ENCODE measurements at places on chromosomes 2 and 18.

DNA sequence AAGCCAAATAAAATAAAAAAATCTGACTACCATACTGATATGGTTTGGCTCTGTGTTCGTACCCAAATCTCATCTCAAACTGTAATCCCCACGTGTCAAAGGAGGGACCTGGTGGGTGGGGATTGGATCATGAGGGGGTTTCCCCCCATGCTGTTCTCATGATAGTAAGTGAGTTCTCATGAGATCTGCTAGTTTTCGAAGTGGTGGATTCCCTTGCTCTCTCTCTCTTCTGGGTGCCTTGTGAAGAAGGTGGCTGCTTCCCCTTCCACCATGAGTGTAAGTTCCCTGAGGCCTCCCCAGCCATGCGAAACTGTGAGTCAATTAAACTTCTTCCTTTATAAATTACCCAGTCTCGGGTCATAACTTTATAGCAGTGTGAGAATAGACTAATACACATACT is 123.8 kb upstream of the WDSUB1 start:
- peak; percentile 2 for DNase-seq

DNA sequence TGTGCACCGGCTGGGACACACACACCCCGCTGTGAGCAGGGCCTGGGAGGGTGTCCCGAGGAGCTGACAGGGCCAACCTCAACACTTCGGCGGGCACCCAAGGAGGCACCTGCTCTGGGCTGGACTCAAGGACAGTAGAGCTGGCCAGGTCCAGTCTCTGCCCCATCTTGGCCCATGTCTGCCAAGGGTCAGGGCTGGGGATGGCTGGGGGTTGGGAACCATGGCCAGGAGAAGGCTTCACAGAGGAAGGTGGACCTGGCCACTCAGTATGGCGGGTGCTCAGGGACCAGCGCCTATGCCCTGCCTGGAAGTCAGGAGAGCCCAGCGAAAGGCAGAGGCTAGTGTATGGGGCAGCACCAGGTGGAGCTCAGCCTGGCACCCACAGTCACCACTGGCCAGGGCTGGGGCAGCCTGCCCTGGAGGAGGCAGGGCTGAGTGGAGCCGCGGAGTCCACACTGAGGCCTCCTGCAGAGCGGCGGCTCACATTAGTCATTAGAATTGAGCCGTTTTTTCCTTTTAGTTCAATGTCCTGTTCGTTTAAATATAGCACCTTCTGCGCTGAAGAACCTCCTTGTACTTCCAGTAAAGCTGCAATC is 4.2 kb downstream of the ERFE start:
- DNase-seq = no peak

DNA sequence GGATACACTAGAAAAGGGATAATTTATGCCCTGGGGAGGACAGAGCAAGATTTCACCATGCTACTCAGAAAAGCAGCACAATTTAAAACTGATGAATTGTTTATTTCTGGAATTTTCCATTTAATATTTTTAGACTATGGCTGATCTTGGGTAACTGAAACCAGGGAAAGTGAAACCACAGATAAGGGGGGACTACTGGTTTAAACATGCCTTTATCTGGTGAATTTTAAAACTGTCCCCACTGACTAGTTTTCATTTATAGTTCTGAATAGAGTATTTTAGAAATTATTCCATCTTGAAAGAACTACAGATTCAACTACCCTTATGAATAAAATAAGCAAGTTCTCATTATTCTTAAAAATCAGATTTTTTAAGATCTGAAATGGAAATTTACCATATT is 15.0 kb downstream of the NFU1 start:
- no peak for DNase-seq

DNA sequence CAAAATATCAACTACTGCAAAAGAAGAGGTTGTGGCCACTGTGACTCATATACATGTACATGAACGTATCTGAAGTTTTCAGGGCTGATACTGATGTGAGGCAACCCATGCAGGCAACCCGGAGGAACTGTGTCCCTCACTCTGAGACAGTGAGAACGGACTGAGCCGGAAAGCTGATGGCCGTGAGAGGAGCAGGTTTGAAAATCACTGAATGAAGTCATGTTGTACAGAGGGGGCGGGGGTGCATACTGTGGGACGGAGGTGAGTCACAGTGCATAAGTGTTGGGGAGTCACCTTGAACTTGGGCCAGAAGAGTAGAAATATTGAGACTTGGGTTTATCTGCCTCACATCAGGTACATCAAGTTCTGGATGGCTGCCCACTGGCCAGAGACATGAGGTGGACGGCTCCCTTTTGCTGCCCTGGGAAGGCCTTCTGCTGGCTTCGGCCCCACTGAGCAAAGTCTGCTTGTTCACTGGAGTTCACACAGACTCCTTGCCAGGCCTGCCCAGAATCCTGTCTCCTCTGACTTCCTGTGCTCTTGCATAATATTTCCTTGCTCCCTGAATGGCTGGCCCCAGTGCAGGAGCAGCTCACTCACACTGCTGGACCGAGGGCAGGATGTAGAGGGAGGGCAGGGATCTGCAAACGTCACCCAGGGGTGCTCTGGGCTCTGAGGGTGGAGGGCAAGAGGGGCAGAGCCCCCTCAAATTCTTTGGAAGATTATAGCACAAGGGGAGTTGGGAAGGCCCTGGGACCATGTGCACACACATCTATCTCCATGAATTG is 18.1 kb downstream of the EPAS1 start:
- peak; percentile 40 for DNase-seq

DNA sequence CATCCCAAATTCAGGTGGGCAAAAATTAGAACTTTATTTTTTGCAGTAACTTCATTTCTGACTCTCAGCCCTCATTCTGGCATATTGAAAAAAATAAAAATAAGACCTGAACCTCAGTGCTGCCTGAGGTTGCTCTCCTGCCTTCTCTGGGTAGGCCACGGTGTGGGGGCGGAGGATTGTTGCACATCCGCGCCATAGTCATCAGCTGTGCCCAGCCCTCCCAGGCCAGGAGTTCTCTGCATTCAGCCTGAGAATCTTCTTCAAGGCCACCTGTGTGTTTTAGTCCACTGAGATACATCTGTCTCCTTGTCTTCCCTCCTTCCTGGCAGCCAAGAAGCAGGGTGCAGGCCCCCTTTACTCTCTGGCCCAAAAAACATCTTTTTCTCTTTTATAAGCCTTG is 94.7 kb downstream of the ARMC9 start:
- DNase-seq = no peak

DNA sequence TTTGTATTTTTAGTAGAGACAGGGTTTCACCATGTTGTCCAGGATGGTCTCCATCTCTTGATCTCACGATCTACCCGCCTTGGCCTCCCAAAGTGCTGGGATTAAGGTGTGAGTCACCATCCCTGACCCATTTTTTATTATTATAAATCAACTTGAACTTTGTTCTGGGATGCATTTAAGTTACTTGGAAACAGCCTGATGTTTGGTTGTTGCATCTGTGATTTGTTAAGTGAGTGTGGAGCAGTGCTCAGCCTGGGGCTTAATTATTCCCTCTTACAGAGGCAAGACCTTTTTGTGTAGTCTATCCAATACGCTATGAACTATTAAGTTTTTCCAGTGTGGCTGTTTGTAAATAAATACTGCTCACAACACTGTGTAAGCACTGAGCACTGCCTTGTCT is 32.6 kb downstream of the MTA3 start:
- no peak for DNase-seq

DNA sequence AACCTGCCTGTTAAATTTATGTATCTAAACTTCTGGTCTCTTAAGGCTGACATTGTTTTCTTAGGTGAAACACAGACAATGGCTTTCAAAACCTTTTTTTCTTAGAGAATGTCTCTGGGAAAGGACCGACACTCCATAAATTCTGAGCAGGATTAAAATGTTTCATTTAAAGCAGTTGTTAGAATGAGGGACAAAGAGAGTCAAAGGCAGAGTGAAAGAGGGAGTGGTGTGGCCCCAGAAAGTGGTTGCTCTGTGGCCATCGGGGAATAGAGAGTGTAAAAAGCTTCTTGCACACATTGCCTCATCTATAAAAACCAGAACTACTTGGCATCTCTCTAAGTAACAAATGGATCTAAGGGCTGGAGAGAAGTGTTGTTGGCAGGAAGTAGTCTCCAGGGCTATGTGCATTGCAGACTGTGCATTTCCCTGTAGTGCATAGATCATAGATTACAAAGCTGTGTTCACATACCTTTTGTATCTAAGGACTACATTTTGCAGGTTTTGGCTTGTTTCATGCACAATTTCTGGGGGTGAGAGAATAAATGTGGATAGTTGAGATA is 3.6 kb downstream of the RPRM start:
- no peak for DNase-seq

DNA sequence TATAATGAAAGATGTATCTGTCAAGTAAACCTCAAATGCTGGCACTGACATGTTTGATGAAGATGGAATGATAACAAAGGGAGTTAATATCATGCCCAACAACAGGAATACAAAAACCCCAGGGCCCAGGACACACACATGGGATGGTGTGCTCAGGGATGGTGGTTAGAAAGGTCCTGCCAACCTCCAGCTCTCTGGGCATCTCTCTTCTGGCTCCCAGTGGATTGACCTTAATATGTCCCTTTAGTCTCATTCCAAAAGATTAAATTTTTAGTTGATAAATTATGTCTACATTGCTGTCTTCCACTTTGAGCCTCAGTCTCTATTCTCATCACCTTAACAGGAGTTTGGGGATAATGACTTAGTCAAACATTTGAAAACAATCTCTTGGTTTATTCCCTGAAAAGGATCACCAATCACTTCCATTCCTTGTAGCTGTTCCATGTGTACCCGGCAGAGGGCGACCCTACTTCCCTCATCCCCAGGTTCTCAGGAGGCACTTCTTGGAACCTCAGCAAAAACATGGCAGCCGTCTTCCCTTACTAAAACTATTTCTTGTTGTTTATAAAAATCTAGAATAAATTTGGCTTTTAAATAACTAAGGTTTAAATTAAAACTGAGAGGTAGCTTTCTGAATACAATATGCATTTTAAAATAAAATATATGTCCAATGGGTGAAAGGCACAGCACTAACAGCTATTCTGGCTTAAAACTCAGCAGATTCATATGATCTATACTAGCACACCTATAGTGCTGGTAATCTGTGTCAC is 29.6 kb downstream of the MCEE start:
- peak; percentile 60 for DNase-seq

GRCh38 chr18:10367836-10368235 is 86.6 kb upstream of the APCDD1 start:
- no peak for DNase-seq

DNA sequence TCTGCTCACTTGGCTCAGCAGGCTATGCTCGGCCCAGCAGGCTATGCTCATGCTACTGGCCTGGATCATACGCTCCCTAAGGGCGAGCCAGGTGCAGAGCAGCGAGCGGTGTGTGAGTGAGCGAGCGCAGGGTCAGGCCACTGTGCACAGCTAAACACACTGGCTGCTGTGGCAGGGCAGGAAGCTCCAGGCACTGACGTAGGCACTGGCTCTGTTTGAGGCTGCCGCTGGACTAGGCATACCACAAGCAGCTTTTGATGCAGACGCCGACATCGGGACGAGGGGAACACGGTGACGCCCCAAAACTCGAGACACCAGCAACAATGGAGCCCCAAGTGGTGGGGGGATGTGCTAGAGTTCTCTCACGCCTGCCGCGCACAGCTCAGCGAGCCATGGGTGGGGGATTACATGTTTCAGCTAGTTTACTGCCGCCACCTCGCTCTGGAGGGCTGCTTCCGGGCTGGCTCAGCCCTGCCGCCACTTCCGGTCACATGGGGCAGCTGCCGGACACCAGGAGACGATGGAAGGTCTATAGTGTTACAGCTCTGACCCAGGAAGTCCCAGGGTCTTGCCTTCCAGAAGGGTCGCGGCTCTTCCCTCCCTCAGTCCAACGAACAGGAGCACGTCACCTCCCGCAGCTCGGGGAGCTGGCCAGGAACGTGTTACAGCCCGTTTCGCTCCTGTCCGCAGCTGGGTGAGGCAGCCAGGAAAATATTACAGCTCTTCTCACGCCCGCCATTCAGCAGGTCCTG is 1176.9 kb upstream of the LRRTM1 start:
- DNase-seq = no peak

- no peak for DNase-seq
These were observed 77.4 kb upstream of the DNMT3A start for GRCh38 chr2:25418944-25419677.

DNA sequence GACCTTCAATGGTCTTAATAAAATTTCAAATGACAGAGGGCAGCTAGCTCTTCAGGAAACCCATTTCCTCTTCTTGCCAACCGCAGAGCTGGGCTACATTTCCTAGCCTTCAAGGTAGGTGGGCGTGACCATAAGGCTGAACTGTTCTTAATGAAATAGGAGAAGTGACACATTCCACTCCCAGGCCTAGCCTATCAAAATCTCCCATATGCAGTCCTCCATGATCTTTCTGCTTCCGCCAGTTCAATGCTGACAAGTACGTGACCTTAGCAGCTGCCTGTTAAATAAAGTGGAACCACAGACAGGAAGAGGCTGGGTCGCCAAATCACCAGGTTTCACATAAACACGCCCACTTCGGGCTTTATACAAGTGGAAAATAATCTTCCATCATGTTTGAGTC is 13.2 kb downstream of the SERPINE2 start:
- peak; percentile 76 for DNase-seq

- DNase-seq = peak; percentile 50
These were observed 20.5 kb upstream of the BCL2L11 start for GRCh38 chr2:111100087-111100764.

DNA sequence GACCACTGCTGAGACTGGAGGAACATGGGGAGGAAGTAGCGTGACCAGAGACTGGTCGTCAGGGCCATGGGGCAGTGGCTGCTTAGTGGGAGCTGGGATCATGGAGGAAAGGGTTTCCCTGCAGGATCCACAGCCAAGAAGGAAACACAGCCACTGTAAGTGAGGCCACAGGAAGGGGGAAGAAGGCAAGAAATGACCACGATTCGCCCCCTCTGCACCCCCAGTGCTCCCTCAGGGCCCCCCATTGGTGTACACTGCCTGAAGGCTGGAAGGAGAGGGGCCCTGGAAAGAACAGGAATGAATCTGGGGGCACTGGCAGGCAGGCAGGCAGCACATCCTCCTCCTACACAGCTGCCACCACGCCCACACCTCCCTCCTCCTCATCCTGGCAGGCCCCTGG is 62.5 kb upstream of the RMDN2 start:
- no peak for DNase-seq

DNA sequence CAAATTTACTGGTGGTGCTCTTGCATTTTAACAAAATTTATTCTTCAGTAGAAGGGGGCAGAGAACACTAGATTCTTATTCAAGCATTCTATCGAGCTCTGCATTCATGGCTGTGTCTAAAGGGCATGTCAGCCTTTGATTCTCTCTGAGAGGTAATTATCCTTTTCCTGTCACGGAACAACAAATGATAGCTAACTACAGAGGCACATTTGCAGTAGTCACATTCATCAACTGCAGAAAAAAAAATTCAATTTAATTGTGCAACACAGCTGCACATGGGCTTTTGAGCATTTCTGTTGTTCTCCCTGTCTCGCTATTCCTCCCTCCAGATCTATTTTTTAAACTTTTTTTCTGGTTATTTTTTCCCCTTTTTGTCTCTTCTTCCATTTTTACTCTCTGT is 13.0 kb upstream of the DLX1 start:
- DNase-seq = no peak

GRCh38 chr2:163155279-163155883 is 316.8 kb upstream of the KCNH7 start:
- DNase-seq = peak; percentile 20

DNA sequence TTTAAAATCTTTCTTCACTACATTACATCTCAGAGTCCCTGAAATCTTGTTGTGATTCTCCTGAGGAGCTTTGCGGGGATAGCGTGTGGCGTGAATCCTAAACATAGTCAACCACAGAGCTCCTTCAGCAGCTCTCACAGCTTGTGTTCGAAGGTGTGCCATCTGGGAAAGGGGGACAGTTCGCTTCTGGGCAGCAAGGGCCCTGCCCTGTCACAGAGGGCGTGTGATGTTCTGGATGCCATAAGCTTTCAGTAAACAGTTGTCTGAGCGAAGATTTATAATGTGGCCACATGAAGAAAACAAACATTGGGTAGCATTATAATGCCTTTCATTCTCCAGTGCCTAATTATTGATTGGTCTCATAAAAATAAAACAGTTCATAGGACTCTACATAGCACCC is 172.5 kb downstream of the MYO1B start:
- no peak for DNase-seq

Data from activated CD4-positive, alpha-beta T cell treated with anti-CD3 and anti-CD28 coated beads, Interleukin-2, Interleukin-6, amounts not matched to agents 100 ng/mL and 50 ng/mL, durations not matched to agents 16 hours and 8 hours (primary cell).